Omental fat pad (tissue), 4 donors: ENCODE measurements at places on chromosomes 3 and 15.

DNA sequence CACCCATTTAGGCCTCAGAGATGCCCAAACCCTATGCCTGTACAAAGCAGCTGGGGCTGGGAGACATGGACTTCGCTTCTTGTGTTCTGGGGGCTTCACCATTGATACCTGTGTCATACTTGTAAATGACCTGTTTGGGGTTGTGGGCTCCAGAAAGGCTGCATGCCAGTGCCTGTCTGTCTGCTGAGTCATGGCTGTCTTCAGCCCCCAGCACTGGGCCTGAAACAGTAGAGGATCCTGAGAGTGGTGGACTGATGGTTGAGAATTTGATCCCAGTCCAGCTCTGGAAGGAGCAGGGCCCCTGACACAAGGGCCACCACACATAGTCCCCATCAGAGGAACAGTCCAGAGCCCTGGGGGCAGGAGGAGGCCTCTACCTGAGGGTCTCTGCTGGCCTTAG is 24.6 kb upstream of the APEH start:
- DNase-seq, result no peak

GRCh38 chr3:56302417-56302816 is 165.8 kb downstream of the ERC2 start:
- DNase-seq, result no peak

DNA sequence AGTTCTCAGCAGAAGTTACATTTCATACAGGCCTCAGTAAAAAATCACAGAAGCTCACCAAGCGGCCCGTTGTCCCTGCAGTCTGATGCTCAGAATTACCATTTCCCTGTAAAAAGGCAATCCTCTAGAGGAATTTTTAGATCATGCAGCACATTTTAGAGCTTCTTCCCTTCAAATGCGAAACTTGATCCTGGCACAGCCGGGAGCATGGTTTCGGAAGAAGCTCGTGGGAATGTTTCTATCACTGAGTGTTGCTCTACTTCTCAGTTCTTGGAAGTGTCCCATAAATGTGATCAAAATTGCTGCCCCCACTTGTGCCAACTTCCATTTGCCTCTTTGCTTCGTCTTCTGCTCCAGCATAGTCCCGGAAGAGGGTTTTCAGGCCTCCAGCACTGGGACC is 3.8 kb upstream of the H1-8 start:
- DNase-seq, result no peak

DNA sequence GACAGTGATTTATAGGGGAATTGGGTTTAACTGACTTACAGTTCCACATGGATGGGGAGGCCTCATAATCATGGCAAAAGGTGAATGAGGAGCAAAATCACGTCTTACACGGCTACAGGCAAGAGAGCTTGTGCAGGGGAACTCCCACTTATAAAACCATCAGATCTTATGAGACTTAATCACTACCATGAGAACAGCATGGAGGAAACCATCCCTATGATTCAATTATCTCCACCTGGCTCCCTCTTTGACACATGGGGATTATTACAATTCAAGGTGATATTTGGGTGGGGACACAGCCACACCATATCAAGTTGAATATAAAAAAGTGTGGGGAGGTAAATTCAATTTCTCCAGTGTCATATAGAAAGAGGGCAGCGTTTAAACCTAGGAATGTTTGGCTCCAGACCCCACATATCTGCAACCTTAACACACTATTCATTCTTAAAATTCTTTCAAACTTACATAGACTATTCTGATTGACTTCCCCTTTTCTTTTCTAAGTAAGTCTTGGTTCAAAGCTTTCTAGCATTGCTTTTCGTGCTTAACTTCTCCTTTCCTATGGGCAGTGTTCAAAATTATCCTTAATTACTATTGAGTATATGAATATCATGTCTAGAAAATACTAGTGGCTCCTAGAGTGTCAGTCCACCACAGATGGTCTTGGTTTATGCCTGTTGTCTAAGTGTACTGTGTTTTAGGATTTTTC is 446.7 kb upstream of the GBE1 start:
- DNase-seq, result no peak

GRCh38 chr3:127819086-127819485 is 3.2 kb downstream of the MGLL start:
- no peak for DNase-seq

GRCh38 chr3:110139821-110140220 is 802.5 kb upstream of the DPPA4 start:
- DNase-seq, result no peak

GRCh38 chr15:73119478-73119877 is 67.2 kb downstream of the NEO1 start:
- DNase-seq, result no peak
